ENCODE measurements at places on chromosomes 2 and 18.

DNA sequence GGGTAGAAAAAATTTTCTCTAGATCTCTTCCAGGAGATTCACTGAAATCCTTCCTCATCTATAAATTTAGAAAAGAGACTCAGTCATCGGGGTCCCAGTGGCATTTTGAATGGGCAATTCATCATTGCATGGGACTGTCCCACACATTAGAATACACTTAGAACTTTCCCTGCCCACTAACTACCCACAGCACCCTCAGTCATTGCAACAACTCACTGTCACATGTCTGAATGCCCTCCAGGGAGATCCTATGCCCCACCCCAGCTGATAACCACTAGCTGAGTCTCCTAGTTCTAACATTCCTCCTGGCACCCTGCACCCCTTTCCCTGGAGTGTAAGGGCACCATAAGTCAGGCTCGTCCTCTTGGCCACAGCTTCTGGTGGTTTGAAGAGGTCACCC lies 89.6 kb downstream of the INSIG2 start:
- no peak for DNase-seq

DNA sequence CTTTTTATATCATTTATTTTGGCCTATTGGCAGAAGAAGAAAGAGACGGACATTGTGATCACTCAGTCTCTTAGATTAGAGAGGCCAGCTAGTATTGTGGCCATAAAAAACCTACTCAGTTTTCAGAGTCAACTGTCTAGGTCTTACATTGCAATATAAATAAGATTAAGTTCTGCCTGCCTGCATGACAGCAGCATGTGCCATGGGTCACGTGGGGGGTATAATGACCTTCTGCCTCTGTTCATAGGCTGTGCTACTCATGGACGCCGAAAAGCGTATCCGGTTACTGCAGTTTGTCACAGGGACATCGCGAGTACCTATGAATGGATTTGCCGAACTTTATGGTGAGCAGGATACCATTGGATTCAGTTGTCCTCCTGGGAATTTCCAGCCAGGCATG lies 238.5 kb downstream of the ALPK2 start:
- DNase-seq: no peak

DNA sequence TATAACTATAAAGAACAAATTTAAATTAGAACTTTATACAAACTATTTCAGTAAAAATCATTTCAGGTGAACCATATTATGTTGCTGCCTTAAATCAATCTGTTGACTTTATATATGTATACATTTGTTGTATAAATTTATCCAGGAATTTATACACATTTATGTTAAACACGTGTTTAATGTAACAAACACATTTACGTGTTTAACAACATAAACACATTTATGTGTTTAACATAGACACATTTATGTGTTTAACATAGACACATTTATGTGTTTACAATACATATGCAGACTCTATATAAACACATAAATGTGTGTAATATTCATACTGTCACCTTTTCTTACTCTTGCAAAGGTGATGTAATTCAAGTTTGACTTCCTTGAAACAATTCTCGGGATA lies 75.4 kb upstream of the TWSG1 start:
- DNase-seq: no peak

GRCh38 chr2:64887565-64887964 lies 101.6 kb upstream of the SLC1A4 start:
- no peak for DNase-seq

Data from central memory CD4-positive, alpha-beta T cell (primary cell).